ENCODE measurements at places on chromosomes 3 and 15. TPM values are rescaled to one million over a fixed set of nuclear protein-coding genes. Genes with fewer than 3 reads are reported as not detected.

GRCh38 chr3:153835540-153835939, 285.6 kb upstream of the ARHGEF26 start:
- DNase-seq = no peak

Gene TM4SF4
- not detected for total RNA-seq

DNA sequence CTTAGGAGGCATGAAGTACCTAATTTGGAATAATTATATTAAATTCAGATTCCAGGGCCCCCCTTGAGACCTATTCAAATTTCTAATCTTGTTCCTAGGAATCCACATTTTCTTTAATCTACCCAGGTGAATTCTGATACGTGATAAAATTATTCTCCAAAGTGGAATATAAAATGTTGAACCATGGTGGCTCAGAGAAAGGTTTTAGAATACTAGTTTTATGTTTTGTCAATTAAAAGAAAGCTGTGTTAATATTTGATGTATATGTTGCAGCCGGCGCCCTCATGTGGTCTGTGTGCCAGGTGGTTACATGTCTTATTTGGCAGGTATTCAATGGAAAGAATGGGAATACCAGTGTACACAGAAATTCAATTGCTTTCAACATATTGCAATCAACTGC, 321.8 kb downstream of the FEZF2 start:
- DNase-seq = no peak

DNA sequence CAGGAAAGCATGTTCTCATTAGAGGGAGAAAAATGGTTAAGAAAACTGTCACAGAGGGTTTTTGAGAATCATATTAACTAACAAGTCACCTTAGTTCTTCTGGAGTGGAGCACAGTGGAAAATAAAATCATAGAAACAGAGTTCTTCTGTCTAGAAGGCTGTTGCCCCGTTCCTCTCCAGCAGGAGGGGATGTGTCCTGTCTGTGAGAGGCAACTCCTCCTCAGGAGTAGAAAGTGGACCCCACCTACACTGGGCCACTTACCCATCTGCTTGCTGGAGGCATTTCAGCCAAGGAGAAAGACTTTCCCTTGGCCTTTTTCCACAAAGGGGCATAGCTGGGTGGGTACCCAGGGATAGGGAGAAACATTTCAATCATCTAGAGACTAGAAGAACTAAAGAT, 106.6 kb downstream of the SSR3 start:
- no peak for DNase-seq

Gene MNS1
- total RNA-seq = 4.5 TPM

Gene IL12A
- 1.3 TPM for total RNA-seq

GRCh38 chr3:38516669-38517068, 20.5 kb downstream of the EXOG start:
- no peak for DNase-seq

Gene LDHAL6B
- total RNA-seq = 6.0 TPM

Gene ARL14
- total RNA-seq = not detected

- no peak for DNase-seq
Observed at GRCh38 chr3:170302008-170302407, 55.5 kb upstream of the SKIL start.

DNA sequence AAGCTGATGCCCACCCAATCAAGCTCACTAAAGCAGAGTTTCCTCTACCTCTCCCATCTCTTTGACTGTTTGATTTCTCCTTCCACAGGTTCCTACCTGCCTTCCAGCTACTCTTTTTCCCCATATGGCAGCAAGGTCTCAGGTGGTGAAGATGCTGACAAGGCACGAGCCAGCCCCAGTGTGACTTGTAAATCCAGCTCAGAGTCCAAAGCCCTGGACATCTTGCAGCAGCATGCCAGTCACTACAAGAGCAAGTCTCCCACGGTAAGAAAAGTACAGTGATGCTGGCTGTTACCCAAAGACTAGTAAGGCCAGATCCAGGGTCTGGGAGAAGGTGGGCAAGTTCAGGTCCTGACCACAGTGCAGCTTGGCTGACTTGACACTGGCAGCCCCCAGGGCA, 95.3 kb downstream of the RBPMS2 start:
- no peak for DNase-seq

GRCh38 chr3:53657651-53658050, 163.2 kb downstream of the CACNA1D start:
- DNase-seq = no peak

Measured in prostate gland (tissue), 2 donors.